ENCODE measurements at places on chromosomes 5 and 9. TPM values are rescaled to one million over a fixed set of nuclear protein-coding genes. Genes with fewer than 3 reads are reported as not detected.

Gene PCDHB13
- total RNA-seq, result not detected

Gene EGFLAM
- not detected for total RNA-seq

Gene NUTM2G
- not detected for total RNA-seq

Gene TSSK1B
- total RNA-seq, result not detected

Gene TICAM2
- total RNA-seq, result 1.7 TPM

Gene DMRTA1
- not detected for total RNA-seq

Gene MSMP
- total RNA-seq, result not detected

Gene WNK2
- 0.25 TPM for total RNA-seq

Gene OTP
- total RNA-seq, result not detected

GRCh38 chr9:116096046-116096445, 57.5 kb upstream of the PAPPA start:
- no peaks in the 10 kb centered on the region for H3K4me1 ChIP-seq
- no peak for DNase-seq
- H3K36me3 ChIP-seq, result no peaks in the 10 kb centered on the region
- H3K4me3 ChIP-seq, result no peak overlapping the region
- H3K27ac ChIP-seq, result no peak overlapping the region

DNA sequence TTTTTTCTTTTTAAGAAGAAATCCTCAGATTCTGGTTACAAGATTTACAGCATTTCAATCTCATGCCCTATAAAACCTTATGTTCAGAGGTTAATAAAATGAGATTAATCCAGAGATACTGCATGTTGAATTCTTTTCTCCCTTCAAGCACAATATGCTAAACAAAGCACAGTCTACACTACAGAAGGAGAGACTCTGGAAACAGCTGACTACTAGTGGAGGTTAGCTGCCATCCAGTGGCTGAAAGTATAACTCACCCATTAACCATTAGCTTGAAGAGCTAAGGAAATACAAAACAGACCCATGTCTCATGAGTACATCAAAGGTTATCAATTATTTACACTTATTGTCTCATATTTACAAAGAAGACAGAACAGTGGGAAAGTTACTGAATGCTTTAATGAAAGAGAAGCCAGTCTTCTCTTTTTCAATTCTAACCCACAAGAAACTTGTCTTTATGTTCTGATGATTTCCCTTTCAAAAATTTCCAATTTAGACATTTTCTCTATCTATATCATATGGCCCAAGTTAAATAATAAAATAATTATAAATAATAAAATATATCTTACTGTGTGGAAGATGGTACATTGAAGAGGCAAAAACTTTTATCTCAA, 12.7 kb upstream of the DNAH5 start:
- no peak overlapping the region for H3K4me3 ChIP-seq
- DNase-seq, result no peak
- no peaks in the 10 kb centered on the region for H3K4me1 ChIP-seq
- no peak overlapping the region for H3K27ac ChIP-seq
- H3K27me3 ChIP-seq, result no peaks in the 10 kb centered on the region
- no peaks in the 10 kb centered on the region for H3K36me3 ChIP-seq

- no peaks in the 10 kb centered on the region for H3K36me3 ChIP-seq
- no peak overlapping the region for H3K4me3 ChIP-seq
- no peaks in the 10 kb centered on the region for H3K27me3 ChIP-seq
- DNase-seq, result no peak
- no peaks in the 10 kb centered on the region for H3K4me1 ChIP-seq
- no peak overlapping the region for H3K27ac ChIP-seq
These were observed 291.9 kb downstream of the KCTD16 start for GRCh38 chr5:144462577-144462976.

DNA sequence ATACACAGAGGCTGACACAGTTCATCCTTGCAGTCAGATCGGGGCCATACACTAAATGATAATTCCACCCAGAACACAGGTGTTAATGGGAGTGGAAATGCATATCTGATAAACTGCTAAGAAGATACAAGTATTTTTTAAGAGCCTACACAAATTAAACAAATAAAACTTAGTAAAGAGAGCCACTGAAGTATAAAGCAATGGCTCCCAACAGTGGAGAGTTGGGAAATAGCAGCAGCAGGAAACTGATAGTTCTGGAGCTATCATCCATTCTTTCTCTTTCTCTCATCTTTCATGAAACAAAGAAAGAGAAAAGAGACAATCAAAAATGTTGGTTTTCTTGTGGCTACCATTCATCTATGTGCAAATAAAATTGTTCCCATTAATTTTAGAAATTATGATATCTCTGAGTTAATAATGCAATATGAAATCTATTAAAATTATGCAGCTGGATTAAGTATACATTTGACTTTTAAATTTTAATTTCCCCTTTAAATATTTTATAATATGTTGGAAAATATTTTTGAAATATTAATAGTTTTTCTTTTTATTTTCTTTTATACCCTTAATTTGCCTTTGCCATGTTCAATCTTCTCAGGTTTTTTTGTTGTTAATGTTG, 120.8 kb downstream of the EMB start:
- no peaks in the 10 kb centered on the region for H3K4me1 ChIP-seq
- no peaks in the 10 kb centered on the region for H3K27me3 ChIP-seq
- DNase-seq, result no peak
- H3K36me3 ChIP-seq, result no peaks in the 10 kb centered on the region

DNA sequence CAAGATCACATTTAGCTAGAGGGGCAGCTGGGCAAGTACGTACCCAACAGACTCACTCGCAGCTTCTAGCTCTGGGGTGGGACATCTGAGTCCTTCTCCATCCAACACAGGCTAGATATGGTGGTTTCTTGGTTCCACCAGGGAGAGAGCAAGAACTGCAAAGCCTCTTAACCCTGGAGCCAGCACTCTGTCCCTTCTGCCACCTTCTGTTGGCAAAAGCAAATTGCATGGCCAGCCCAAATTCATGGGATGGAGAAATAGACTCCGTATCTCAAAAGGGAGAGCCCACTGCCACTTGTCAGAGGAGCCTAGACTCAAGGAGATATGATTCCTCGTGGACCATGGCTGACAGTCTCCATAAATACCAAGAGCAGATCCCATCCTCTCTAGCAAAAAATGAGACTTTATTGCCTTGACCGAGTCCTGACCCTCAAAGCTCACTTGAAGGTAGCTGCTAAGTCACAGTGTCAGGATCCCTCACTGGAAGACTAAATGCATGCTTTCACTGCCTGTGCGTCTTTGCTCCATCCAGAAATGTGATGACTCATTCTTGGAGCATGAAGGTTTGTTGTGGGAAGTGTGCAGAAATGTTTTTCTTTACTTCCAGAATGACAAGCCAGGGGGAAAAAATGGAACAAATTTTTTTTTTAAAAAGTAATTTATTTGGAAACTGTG, 28.8 kb upstream of the ROR2 start:
- no peak for DNase-seq
- no peak overlapping the region for H3K4me3 ChIP-seq
- H3K4me1 ChIP-seq, result peaks cover 2% of the 10 kb centered on the region
- H3K27me3 ChIP-seq, result peaks cover 9% of the 10 kb centered on the region
- H3K36me3 ChIP-seq, result no peaks in the 10 kb centered on the region
- no peak overlapping the region for H3K27ac ChIP-seq

GRCh38 chr5:122880749-122881148, 35.3 kb downstream of the SNX24 start:
- H3K4me1 ChIP-seq, result peaks cover 5% of the 10 kb centered on the region
- H3K27ac ChIP-seq, result no peak overlapping the region
- no peaks in the 10 kb centered on the region for H3K36me3 ChIP-seq

DNA sequence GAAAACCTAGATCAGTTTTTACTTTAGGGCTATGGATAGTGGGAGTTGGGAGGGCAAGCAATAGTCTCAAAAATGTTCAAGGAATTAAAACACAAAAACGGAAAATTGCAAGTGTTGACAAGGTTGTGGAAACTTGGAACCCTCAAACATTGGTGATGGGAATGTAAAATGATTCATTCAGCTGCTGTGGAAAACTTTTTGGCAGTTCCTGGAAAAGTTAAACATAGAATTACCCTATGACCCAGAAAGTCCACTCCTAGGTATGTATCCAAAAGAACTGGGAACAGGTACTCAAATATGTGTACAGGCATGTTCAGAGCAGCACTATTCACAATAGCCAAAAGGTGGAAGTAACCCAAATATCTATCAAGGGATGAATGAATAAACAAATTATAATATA, 1.2 kb upstream of the MSANTD3 start:
- DNase-seq, result no peak
- peak overlapping the region; percentile 60 for H3K27ac ChIP-seq
- peaks cover 17% of the 10 kb centered on the region for H3K27me3 ChIP-seq
- H3K4me1 ChIP-seq, result peaks cover 20% of the 10 kb centered on the region

DNA sequence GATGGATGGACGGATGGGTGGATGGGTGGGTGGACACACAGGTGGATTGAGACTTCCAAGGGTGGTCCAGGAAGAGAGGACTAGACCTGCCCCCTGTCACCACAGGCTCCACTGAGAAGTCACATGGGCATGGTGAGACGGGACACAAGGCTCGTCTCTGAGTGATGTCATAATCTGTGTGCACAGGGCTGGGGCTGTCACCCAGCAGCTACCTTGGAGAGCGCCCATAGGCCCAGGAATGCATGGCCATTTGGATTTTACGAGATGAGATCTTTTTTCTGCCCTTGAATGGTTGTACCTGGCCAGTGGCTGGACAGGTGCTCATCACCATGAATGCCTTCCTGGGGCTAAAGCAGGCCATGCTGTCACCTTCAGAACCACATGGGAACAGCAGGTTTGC, 3.1 kb downstream of the OLFM1 start:
- peaks cover 31% of the 10 kb centered on the region for H3K27me3 ChIP-seq
- H3K4me3 ChIP-seq, result no peak overlapping the region
- H3K4me1 ChIP-seq, result peaks cover 3% of the 10 kb centered on the region

- peaks cover 14% of the 10 kb centered on the region for H3K27me3 ChIP-seq
- H3K4me3 ChIP-seq, result no peak overlapping the region
- no peaks in the 10 kb centered on the region for H3K4me1 ChIP-seq
- no peaks in the 10 kb centered on the region for H3K36me3 ChIP-seq
- no peak overlapping the region for H3K27ac ChIP-seq
These were observed 24.7 kb downstream of the SLC9A3 start for GRCh38 chr5:499233-500209.

DNA sequence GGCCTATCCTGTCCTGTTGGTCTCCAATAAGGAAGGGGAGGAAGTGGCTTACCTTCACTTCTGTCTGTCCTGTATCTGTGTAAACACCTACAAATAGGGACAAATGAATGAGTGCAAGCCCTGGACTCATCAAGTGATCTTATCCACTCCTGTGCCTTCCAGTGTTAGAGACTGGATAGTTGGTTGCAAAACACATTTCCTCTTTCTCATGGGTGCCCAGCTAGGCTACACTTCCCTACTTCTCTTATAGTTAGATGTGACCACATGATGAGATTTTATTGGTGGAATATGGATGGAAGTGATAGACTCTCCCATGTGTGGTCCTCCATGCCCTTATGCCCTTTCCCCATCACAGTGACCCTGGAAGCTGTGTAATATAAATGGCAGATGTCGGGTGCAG, 16.9 kb upstream of the PFDN1 start:
- no peak for DNase-seq
- H3K4me1 ChIP-seq, result peaks cover 12% of the 10 kb centered on the region
- H3K27ac ChIP-seq, result no peak overlapping the region

- H3K27me3 ChIP-seq, result no peaks in the 10 kb centered on the region
- DNase-seq, result no peak
- no peak overlapping the region for H3K27ac ChIP-seq
- peaks cover 7% of the 10 kb centered on the region for H3K4me1 ChIP-seq
These were observed 20.3 kb downstream of the PCSK5 start for GRCh38 chr9:75910731-75911130.

- no peaks in the 10 kb centered on the region for H3K4me1 ChIP-seq
- H3K36me3 ChIP-seq, result no peaks in the 10 kb centered on the region
- H3K4me3 ChIP-seq, result no peak overlapping the region
- DNase-seq, result no peak
- H3K27ac ChIP-seq, result no peak overlapping the region
These were observed 502.8 kb downstream of the BNC2 start for GRCh38 chr9:16367605-16368231.

DNA sequence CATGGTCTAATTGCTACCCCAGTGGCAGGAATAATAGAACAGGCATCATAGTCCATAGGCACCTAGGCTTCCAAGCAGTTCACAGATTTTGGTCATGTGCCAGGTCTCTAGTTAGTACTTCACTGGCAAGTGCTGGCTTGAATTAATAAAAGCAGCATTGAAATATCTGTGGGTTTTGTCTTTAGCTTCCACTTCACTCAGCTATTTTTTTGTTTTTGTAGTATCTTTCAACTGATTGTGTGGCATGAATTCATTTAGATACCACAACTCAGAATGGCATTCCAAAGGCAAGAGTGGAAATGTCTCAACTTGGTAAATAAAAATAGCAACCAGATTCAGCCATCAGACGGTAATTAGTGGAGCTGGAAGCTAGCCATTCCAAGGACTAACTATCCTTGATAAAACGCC, 27.9 kb upstream of the ITGA2 start:
- no peaks in the 10 kb centered on the region for H3K36me3 ChIP-seq
- H3K4me1 ChIP-seq, result no peaks in the 10 kb centered on the region
- no peak overlapping the region for H3K4me3 ChIP-seq

- no peak overlapping the region for H3K27ac ChIP-seq
- H3K27me3 ChIP-seq, result peaks cover 30% of the 10 kb centered on the region
- H3K36me3 ChIP-seq, result no peaks in the 10 kb centered on the region
- H3K4me3 ChIP-seq, result no peak overlapping the region
- DNase-seq, result no peak
These were observed 307.2 kb downstream of the GADD45G start for GRCh38 chr9:89911721-89912604.

GRCh38 chr5:39441838-39442237, 17.1 kb upstream of the DAB2 start:
- no peak overlapping the region for H3K27ac ChIP-seq
- peaks cover 5% of the 10 kb centered on the region for H3K4me1 ChIP-seq
- no peak for DNase-seq

GRCh38 chr9:129363216-129363873, 185.3 kb upstream of the IER5L start:
- no peak for DNase-seq
- no peaks in the 10 kb centered on the region for H3K36me3 ChIP-seq
- no peak overlapping the region for H3K27ac ChIP-seq
- peaks cover under 1% of the 10 kb centered on the region for H3K4me1 ChIP-seq
- no peak overlapping the region for H3K4me3 ChIP-seq

DNA sequence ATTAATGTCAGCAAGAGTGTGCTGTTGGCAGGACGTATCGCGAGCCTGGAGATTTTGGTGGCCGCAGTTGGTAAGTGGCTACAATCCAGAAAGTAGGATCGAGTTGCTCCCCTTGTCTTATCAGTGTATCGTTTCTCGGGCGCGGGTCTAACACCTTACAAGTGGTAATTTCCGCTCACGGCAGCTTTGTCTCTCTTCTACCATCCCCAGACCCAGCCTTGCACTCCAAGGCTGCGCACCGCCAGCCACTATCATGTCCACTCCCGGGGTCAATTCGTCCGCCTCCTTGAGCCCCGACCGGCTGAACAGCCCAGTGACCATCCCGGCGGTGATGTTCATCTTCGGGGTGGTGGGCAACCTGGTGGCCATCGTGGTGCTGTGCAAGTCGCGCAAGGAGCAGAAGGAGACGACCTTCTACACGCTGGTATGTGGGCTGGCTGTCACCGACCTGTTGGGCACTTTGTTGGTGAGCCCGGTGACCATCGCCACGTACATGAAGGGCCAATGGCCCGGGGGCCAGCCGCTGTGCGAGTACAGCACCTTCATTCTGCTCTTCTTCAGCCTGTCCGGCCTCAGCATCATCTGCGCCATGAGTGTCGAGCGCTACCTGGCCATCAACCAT, 1.1 kb downstream of the PTGER4 start:
- H3K4me3 ChIP-seq, result peak overlapping the region; percentile 95
- peak; percentile 70 for DNase-seq
- peak overlapping the region; percentile 94 for H3K27ac ChIP-seq
- no peaks in the 10 kb centered on the region for H3K27me3 ChIP-seq

Measured in activated naive CD8-positive, alpha-beta T cell treated with anti-CD3 and anti-CD28 coated beads, Interleukin-2, amount 10 ng/mL, durations not matched to agents 7 days and 5 days (primary cell).